Mucosa of gallbladder (tissue), 1 donor: ENCODE measurements at places on chromosomes 11 and 22.

DNA sequence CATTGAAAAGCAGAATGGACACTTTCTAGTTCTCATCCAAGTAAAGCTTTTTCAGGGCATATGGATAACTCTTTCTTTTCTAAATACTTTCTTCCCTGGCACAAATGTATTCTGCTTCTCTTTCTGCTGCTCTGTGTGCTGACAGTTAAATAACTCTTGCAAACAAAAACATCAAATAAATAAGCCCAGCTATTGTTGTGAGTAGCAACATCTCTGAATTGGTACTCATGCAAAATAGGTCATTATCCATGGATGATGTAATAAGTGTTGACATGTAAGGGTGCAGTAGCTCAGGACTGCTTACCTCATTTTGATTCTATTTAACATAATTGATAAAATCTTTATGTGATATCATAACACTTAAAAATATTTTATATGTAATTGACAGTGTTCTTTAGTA, 164.3 kb downstream of the MSANTD4 start:
- no peak for DNase-seq

- peak; percentile 64 for DNase-seq
Measured at GRCh38 chr22:31347251-31348008, 1.3 kb upstream of the PATZ1 start.

DNA sequence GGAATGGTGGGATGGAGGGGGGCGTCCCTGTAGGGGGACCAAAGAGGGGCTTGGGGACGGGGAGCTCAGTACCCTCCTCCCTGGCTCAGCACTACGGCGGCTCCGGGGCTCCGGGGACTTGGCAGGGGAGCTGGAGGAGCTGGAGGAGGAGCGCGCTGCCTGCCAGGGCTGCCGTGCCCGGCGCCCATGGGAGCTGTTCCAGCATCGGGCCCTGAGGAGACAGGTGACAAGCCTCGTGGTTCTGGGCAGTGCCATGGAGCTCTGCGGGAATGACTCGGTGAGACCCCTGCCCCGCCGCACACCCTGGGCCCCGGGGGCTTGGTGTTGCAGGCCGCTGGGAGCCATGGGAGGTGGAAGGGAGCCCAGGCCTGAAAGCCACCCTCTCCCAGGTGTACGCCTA, 11.8 kb upstream of the MIF start:
- DNase-seq = no peak

DNA sequence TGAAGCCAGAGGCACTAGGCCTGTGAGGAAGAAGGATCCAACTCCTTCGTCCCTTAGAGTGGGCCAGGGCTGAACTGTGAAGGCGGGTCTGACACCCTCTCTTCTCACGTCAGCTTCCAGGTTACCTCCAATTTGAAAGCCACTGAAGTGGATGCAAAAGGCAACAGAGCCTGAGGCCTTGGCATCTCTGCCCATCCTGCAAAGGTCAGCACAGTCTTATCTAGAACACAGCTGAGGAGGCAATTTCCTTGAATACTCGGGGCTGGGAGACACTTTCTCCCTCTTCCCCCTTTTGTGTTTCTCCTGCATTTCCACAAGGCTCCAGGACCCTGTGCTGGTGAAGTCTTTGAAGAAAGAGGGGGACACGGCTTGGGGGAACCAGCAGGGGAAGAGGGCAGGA, 91.6 kb upstream of the PAX6 start:
- DNase-seq = no peak

DNA sequence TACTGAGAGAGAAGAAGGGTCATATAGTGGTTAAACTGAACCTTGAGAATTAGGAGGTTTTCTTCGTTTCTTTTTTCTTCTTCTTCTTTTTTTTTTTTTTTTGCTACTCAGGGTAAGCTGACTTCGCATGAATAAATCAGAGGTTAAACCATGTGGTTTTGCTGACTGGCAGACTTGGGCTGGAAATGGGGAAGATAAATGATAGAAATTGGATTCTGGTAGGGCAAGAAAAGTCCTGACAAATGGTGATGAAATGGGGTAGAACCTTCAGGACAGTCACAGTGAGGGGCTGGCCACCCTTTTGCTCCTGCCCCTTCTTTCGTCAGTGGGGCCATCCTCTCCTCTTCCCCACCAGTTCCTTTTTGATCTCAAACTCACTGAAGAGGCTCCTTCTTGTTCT, 1.6 kb upstream of the SWAP70 start:
- DNase-seq = no peak

DNA sequence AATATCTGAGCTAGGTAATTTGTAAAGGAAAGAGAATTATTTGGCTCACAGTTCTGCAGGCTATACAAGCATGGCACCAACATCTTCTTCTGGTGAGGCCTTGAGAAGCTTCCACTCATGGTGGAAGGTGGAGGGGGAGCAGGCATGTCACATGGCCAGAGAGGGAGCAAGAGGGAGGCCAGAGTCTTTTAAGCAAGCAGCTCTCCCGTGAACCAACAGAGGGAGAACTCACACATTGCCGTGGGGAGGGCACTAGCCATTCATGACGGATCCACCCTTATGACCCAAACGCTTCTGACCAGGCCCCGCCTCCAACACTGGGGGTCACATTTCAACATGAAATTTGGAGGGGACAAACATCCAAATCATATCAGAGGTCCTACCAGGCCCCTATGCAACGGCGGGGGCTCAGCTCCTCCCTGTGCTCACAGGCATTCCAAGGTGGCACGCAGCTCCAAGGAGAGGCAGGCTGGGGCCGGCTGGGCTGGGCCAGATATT, 4.6 kb downstream of the C11orf96 start:
- no peak for DNase-seq

GRCh38 chr11:95296621-95297025, 65.6 kb upstream of the SESN3 start:
- no peak for DNase-seq

DNA sequence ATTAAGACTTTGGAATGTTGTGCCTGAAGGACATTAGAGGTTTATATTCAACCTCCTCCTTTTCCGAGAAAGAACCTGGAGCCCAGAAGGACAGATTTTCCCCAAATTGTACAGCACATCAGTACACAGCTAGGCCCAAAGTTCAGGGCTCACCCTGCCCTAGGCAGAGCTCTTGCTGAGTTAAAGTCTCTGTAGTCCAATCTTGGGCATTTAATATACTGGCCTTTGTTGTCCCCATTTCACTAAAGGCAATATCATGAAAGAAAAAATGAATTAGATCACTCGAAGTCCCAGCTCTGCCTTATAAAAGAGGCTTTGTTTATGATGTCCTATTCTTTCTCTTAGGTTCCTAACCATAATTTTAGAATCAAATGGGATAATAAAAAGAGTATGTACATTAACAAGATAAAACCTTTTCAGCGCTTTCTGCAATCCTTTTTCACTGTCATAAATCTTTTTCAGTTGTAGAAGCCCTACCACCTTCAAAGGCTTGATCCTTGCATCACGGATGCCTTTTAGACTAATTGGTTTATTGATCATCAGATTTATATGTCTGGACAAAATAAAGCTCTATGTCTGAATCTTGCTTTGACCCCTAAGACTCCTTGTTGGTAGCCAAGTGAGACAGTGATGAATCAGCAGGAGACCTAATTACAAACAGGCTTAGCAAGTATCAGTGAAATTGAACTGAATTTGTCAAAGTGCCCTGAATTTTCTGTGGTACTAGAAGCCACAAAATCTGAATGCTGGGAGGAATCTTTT, 39.8 kb downstream of the RELT start:
- DNase-seq = no peak

DNA sequence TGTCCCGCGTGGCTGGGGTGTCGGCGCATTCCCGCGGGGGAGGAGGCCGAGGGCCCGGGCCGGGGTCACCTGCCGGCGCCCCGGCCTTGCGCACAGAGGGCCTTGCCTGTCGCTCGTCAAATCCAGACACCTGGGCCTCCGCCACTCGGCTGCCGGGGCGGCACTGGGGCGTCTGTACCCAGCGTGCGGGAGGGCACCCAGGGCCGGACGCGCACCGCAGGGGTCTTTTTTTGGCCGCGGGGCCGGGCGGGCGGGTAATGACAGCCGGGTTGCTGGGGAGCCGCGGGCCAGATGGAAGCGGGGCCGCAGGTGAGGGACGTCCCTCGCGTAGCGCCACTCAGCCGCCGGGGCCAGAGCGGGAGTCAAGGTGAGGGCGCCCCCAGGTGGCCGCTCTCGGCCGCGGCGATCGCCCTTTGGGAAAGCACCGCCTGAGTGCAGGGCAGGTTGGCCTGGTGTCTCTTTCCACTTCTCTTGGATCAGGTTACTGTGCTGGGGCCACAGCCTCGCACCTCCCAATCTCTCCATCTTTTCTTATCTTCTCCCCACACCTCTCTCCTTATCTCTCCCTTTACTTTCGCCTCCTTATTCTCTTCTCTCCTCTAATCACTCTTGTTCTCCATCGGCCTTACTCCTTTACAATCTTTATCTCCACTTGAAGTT, 3.5 kb downstream of the PHLDB1 start:
- peak; percentile 80 for DNase-seq

- DNase-seq = no peak
Measured at GRCh38 chr22:46800102-46800857, 37.8 kb downstream of the TBC1D22A start.
